Psoas muscle (tissue), 8 donors: ENCODE measurements at places on chromosomes 12 and 14. TPM values are rescaled to one million over a fixed set of nuclear protein-coding genes. Genes with fewer than 3 reads are reported as not detected.

GRCh38 chr14:22007363-22007762, 333.7 kb upstream of the OR4E1 start:
- H3K27ac ChIP-seq, result no peak overlapping the region
- no peak overlapping the region for H3K4me3 ChIP-seq
- H3K27me3 ChIP-seq, result no peaks in the 10 kb centered on the region
- H3K4me1 ChIP-seq, result no peaks in the 10 kb centered on the region
- DNase-seq, result no peak

RBMS2 gene
- polyA plus RNA-seq, result 5.0 TPM

DNA sequence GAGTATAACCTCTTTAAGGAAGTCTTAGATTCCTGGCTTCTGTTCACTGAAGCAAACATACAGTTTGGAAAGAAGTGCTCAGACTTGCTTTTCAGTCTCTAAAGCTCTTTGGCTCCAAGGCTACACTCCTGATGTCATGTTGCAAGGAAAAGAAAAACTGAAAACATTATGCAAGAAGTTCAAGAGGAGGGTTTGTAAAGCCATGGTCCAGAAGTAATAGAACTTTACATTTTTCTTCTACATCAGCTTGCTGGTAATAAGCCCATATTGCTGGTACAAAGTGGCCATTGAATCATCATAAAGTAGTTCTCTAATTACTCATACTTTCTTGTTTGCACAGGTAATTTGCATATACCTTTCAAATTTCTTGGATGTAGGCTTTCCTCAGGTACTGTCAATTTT, 83.6 kb downstream of the BBS10 start:
- H3K27ac ChIP-seq, result no peak overlapping the region
- H3K27me3 ChIP-seq, result no peaks in the 10 kb centered on the region
- no peak for DNase-seq
- H3K36me3 ChIP-seq, result no peaks in the 10 kb centered on the region
- no peak overlapping the region for H3K4me3 ChIP-seq
- H3K4me1 ChIP-seq, result peaks cover 16% of the 10 kb centered on the region

DNA sequence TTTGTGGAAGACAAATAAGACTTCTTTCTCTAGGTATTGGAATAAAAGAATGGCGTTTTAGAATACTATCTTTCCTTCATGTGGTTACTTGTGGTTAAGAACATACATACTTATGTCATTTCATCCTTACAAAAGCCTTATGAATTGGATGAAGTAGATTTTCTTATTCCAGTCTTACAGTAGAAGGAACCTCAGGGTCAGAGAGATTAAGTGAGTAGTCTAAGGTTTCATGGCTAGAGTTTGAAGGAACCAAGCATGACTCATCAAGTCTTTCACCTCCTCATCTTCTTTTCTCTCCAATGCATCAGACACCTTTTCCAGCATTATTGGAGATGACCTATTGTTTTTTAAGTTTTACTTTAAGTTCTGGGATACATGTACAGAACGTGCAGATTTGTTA, 92.9 kb upstream of the NEDD1 start:
- no peak for DNase-seq
- no peaks in the 10 kb centered on the region for H3K27me3 ChIP-seq
- H3K4me1 ChIP-seq, result no peaks in the 10 kb centered on the region
- no peak overlapping the region for H3K27ac ChIP-seq
- H3K36me3 ChIP-seq, result no peaks in the 10 kb centered on the region

DNA sequence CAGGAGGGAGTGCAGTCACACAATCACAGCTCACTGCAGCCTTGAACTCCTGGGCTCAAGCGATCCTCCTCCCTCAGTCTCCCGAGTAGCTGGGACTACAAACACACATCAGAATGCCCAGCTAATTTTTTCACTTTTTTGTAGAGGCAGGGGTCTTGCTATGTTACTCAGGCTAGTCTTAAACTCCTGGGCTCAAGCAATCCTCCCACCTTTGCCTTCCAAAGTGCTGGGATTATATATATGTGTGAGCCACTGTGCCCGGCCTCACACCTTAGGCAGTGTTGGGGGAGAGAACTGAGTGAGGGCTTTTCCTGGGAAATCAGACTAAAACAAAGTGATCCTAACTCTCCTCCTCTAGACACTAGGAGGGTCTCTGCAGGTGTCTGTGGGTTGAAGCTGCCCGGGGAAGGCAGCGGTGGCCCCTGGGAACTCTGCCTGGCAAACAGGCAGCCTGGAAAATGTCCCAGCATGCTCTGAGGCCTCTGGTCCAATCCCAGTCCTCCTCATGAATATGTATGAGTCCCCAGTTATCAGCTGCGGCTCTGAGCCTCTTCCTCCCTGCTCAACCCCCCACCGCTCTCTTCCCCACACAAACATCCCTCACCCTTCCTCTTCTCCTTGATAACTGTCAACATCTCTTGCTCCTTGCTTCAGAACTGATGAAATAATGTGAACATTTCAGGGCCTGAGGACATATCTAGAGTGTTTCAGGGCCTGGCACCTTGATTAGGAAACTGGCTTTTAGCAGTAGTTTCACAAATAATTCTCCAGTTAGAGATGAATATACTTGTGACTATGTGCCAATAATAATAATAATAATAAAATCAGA, 7.9 kb upstream of the NAA25 start:
- no peaks in the 10 kb centered on the region for H3K36me3 ChIP-seq
- peak; percentile 50 for DNase-seq
- peak overlapping the region; percentile 38 for H3K4me3 ChIP-seq
- peaks cover under 1% of the 10 kb centered on the region for H3K4me1 ChIP-seq
- peak overlapping the region; percentile 65 for H3K27ac ChIP-seq

NOC4L gene
- polyA plus RNA-seq, result 36.7 TPM

BATF gene
- 0.86 TPM for polyA plus RNA-seq

NINJ2 gene
- polyA plus RNA-seq, result 11.8 TPM

- DNase-seq, result no peak
- no peaks in the 10 kb centered on the region for H3K4me1 ChIP-seq
- H3K4me3 ChIP-seq, result no peak overlapping the region
- no peak overlapping the region for H3K27ac ChIP-seq
- H3K36me3 ChIP-seq, result no peaks in the 10 kb centered on the region
These were observed 137.9 kb downstream of the NRXN3 start for GRCh38 chr14:78308079-78308478.

- no peak overlapping the region for H3K4me3 ChIP-seq
- peak overlapping the region; percentile 81 for H3K27ac ChIP-seq
- no peaks in the 10 kb centered on the region for H3K27me3 ChIP-seq
- peaks cover 38% of the 10 kb centered on the region for H3K36me3 ChIP-seq
These were observed 21.4 kb downstream of the TEAD4 start for GRCh38 chr12:2980630-2981029.

GRCh38 chr14:92880351-92880750, 42.6 kb upstream of the CHGA start:
- H3K4me1 ChIP-seq, result no peaks in the 10 kb centered on the region
- no peaks in the 10 kb centered on the region for H3K27me3 ChIP-seq
- H3K27ac ChIP-seq, result no peak overlapping the region
- no peak overlapping the region for H3K4me3 ChIP-seq

ARG2 gene
- 133 TPM for polyA plus RNA-seq

GRCh38 chr14:70567791-70568190, 32.7 kb downstream of the MED6 start:
- DNase-seq, result no peak
- H3K27me3 ChIP-seq, result no peaks in the 10 kb centered on the region
- no peak overlapping the region for H3K4me3 ChIP-seq
- peaks cover 42% of the 10 kb centered on the region for H3K36me3 ChIP-seq
- H3K27ac ChIP-seq, result no peak overlapping the region
- no peaks in the 10 kb centered on the region for H3K4me1 ChIP-seq

FANCM gene
- polyA plus RNA-seq, result 2.2 TPM

DNA sequence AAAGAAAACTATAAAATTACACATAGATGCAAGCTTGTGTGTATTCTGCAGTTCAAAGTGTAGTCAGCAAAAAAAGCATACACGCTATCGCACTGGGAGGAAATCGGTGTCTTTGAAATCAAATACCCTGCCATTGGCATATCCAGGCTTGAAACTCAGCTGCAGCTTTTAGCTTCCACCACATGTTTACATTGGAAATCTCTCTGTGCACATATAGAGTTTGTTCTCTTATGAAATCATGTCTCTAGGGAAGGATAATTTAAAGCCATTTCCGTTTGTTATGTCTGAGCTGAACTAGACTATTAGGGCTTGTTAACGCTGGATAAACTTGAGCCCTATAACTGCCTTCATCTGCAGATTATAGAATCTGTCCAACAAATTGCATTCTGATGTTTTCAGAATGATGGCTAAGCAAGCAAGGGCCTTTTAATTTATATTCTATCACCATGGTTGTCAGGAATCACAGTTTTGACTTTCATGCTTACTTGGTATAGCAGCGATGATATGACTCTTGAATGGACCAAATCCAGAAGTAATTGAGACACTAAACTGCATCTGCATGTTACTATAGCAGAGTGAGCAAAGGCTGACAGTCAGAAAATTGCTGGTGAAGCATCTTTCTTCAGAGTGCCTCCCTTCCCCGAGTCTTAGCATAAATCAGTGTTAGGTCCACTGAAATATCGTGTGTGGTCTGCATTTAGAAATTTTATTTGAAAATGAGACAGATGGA, 442.8 kb downstream of the ZFP36L1 start:
- H3K4me3 ChIP-seq, result no peak overlapping the region
- no peak overlapping the region for H3K27ac ChIP-seq
- no peak for DNase-seq
- no peaks in the 10 kb centered on the region for H3K36me3 ChIP-seq

- peaks cover 16% of the 10 kb centered on the region for H3K36me3 ChIP-seq
- H3K4me3 ChIP-seq, result no peak overlapping the region
- no peak overlapping the region for H3K27ac ChIP-seq
- no peaks in the 10 kb centered on the region for H3K4me1 ChIP-seq
- no peak for DNase-seq
- no peaks in the 10 kb centered on the region for H3K27me3 ChIP-seq
These were observed 15.0 kb downstream of the DTD2 start for GRCh38 chr14:31442284-31442683.
